ENCODE measurements at places on chromosomes 12 and 14.

GRCh38 chr14:68137704-68138619 lies 318.4 kb downstream of the RAD51B start:
- no peak for DNase-seq

DNA sequence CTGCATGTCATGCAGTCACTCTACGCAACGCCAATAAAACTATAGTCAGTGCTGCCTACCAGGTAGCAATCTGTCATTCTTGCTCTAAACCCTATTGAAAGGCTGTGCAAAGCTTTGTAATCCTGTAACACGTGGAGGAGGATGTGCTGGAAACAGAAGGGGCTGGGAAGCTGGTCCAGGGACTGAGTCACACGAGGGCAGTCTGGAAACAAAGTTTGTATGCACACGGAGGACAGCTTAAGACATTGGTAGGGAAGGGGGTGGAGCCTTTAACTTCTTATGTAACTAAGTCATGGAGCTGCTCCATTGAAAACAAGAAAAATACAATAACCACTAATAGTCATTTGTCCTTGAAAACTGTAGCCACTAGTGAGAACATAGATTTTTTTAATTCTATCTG lies 128.0 kb downstream of the BCAT1 start:
- no peak for DNase-seq

GRCh38 chr12:42846782-42847181 lies 257.2 kb upstream of the PRICKLE1 start:
- no peak for DNase-seq

GRCh38 chr14:105636935-105637334 lies 110.6 kb downstream of the TMEM121 start:
- no peak for DNase-seq

DNA sequence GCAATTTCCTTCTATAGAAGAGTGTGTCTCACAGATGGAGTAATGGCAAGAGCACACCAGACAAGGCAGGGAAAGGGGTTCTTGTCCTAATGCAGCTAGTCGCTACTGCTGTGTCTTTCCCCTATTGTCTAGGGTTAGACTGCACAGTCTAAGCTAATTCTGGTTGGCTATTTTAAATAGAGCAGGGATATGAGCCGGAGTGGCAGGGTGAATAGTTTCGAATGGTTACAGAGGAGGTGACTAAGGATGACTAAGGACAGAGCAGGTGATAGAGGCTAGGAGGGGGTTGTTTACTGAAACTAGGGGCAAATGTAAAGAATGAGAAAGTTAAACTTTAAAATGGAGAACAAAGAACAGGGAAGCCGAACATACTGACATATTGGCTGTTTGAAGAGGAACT lies 25.6 kb upstream of the CPNE8 start:
- no peak for DNase-seq

All from DMS153 (cell line).